Activated CD4-positive, alpha-beta T cell treated with anti-CD3 and anti-CD28 coated beads for 36 hours (primary cell): ENCODE measurements at places on chromosomes 12 and 14. TPM values are rescaled to one million over a fixed set of nuclear protein-coding genes. Genes with fewer than 3 reads are reported as not detected.

CDH24 gene
- total RNA-seq, result 0.82 TPM

PIWIL1 gene
- not detected for total RNA-seq

GRCh38 chr12:128830505-128830893, 6.7 kb upstream of the SLC15A4 start:
- DNase-seq, result no peak

DNA sequence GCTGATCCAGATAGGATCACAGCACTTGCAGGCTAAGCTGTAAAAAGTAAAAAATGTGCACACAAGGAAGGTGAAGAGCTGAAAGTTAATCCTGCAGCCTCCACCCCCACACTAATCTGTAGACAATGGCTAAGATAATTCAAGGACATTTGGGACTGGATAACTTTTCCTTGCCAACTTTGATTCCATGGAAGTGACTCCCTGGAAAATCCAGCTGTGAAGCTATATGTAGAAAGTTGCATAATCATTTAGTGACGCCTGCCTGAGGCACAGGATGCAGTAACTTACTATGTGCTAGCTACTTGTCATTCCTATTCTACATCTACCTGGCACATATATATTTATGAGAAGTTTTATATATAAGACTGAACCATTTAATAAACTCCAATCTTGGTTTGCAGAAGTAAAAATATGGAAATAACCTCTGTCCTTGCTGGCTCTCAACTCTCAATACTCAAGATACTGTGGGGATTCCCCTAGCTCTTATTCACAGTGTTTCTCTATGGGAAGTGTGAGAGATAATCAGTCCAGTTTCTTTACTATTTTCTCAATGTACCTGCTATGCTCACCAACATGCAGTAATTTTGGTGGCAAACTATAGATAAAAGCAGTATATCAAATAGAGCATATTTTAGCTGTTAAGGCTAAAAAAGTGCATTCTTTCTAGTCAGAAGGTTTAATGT, 14.8 kb downstream of the LDHB start:
- no peak for DNase-seq

GRCh38 chr12:26273811-26274210, 78.4 kb downstream of the SSPN start:
- no peak for DNase-seq

DNA sequence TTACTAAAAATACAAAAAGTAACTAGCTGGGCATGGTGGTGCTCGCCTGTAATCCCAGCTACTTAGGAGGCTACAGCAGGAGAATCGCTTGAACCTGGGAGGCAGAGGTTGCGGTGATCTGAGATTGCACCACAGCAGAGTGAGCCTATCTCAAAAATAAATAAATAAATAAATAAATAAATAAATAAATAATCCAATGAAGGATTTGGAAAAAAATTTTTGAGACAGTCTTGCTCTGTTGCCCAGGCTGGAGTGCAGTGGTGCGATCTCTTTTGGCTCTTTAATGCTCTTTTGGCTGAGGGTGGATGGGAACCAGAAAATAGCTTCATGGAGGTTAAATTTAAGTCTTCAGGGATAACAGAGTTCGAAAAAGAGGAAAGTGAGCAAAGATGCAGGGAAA, 11.7 kb downstream of the ATP5MC2 start:
- DNase-seq, result no peak

- DNase-seq, result no peak
Observed at GRCh38 chr14:90605430-90605829, 208.6 kb downstream of the CALM1 start.

DNA sequence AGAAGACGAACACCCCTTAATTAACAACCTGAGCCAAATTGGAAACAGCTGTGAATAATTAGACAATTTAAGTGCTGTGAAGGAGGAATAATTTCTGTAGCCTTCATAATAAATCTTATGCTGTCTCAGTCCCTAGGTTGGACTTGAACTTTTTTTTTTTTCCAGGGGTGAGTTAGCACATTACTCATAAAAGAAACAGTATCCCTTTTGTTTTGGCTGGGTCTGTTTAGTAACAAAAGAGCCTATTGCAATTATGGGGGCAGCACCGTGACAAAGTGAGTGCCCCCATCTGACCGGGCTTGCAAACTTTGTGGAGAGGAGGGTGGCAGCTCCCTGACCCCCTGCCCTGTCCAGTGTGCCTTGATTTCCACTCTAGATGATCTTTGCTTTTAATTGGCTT, 167.4 kb downstream of the DICER1 start:
- DNase-seq, result no peak

DNA sequence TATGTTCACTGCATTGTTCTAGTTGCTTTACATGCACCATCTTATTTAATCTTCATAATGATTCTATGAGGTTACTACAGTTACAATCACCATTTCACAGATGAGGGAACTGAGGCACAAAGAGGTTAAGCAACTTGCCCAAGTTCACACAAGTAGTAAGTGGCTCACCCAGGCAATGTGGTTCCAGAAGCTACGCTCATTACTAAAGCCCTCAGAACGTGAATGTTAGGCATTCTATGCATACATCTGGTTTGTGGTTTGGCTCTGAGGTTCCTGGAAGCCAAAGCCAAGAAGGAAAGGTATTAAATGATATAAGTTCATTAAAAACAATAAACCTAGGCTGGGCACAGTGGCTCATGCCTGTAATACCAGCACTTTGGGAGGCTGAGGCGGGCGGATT, 14.4 kb upstream of the VRTN start:
- DNase-seq, result no peak

DNA sequence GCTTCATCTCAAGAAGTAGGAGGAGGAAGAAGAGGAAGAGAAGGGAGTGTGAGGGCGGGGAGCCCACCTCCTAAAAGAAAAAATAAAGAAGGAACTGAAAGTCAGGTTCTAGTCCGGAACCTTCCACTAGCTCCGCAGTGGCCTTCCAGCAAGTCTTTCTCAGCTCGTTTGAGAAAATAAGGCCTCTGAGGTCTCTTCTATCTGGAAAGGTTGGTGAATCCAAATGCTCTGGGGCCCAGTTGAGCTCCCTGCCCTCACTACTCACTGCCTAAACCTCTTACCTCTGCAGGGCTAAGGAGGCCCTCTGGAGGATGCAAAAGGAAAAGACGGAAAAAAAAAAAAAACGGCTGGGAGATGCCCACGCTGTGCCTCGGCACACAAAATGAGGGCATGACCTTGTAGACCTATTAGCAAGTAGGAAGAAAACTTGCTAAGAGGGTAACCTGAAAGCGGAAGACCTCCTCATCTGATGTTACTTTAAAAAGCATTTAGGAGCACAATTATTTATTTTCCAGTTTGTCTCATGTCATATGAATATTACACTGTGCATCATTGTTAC, 35.9 kb downstream of the FBLN5 start:
- DNase-seq, result peak; percentile 70

DNA sequence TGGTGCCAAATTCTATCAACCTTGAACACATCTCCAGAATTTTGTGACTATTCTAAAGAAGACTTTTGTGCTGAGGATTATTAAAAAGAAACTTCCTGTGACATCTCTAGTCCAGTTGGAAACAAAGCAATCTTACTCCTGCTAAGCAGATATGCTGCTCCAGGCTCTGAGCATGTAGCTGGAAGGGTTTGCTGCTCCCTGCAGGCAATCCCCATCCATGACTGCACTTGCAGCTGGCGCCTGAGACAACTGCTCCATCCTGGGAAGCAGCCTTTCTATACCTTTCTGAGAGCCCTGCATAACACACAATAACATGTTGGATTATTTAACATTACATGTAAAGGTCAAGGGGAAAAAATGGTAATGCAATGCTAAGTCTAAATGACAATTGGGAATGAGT, 105.1 kb downstream of the NDUFA12 start:
- no peak for DNase-seq

DNA sequence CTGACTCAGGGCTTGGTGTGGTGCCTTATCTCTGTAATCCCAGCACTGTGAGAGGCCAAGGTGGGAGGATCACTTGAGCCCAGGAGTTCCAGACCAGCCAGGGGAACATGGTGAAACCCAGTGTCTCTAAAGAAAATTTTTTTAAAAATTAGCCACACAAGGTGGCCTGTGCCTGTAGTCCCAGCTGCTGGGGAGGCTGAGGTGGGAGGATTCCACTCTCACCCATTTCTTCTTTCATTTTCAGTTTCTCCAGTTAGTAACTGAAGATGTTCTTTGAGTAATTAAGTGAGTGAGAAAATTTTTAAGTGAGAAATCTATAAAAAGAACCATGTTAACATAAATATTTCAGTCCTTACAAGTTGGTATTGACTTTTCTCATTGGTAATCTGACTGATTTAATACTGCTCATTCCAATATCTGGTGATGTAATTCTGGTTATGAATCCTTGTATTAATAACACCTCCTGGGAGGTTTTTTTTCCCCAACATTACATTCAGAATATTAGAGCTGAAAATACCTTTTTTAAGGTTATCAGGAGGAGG, 6.1 kb downstream of the METTL3 start:
- DNase-seq, result peak; percentile 60
